Thyroid gland (tissue), 4 donors: ENCODE measurements at places on chromosomes 4 and X.

DNA sequence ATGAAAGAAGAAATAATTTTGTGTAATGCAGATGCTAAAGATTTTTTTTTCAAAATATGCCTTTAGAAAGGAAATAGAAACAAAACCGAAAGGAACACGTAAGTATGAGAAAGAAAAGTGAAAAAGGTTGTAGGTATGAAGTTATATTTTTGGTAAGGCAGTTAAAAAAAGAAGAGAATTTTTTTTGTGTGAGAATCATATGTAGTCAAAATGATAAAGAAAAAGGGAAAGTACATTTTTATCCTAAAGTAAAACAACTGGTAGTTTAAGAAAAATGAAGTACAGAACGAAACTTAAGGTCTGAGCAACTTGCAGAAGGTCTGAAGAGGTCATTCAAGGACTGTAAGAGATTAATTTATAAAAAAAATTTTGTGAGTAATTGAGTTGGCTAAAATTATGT is 164.0 kb upstream of the TRAM1L1 start:
- no peak for DNase-seq

GRCh38 chr4:14783011-14783877 is 219.0 kb upstream of the CPEB2 start:
- DNase-seq: no peak

DNA sequence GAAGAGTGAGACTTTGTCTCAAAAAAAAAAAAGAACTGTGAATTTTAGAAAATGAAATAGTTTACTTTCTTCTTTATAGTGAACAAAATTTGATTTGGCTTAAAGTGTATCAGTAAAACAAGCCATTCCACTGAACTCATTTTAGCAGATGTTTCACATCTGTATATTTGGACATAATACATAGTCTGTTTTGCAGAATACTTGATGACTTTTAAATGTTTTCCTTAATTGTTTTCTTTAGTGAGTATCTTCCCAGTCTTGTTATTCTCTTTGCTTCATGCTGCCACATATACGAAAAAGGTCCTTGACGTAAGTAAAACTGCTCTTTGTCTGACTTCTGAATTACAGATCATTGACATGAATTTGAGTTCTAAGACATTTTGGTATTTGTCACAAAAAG is 8.3 kb downstream of the TMEM33 start:
- no peak for DNase-seq

GRCh38 chrX:20130357-20130756 is 11.3 kb downstream of the EIF1AX start:
- no peak for DNase-seq

DNA sequence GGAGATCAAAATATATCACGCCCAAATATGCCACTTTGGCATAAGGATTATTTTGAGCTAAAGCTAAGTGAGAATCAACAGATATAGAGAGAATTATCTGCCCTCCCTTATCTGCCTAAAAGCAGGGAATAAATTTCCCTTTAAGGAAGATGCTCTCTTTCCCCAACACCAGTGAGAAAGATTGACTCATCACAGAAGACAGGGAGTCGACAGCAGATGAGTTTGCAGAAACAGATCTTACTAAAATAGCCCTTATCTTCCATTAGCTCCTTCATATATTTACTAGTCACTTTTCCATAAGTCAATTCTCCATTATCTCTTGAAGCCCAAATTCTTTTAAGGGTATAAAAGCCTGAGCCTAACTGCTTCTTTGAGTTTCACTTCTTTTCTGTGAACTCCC is 156.6 kb downstream of the CAMK2D start:
- DNase-seq: no peak

GRCh38 chrX:71292669-71293365 is 8.7 kb upstream of the ITGB1BP2 start:
- DNase-seq: no peak
